ENCODE measurements at places on chromosomes 5 and 9.

- no peak for DNase-seq
Observed at GRCh38 chr9:1461812-1462211, 411.7 kb downstream of the DMRT2 start.

- DNase-seq: no peak
Observed at GRCh38 chr5:124986667-124987066, 240.2 kb upstream of the ZNF608 start.

GRCh38 chr9:91060520-91061343 lies 259.1 kb downstream of the SYK start:
- DNase-seq: no peak

- DNase-seq: no peak
Observed at GRCh38 chr5:139910036-139910435, 114.4 kb downstream of the PSD2 start.

DNA sequence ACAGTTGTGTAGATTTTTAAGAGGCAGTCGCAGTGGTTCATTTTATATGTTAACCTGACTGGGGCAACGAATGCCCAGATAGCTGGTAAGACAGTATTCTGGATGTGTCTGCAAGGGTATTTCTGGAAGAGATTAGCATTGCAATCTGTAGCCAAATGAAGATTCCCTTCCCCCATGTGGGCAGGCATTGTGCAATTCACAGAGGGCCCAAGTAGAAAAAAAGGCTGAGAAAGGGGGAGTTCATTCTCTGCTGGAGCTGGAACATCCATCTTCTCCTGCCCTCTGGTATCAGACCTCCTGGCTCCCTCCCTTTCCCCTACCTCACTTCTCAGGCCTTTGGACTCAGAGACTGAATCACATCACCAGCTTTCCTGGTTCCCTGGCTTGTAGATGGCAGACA lies 70.6 kb downstream of the TENT4A start:
- no peak for DNase-seq

DNA sequence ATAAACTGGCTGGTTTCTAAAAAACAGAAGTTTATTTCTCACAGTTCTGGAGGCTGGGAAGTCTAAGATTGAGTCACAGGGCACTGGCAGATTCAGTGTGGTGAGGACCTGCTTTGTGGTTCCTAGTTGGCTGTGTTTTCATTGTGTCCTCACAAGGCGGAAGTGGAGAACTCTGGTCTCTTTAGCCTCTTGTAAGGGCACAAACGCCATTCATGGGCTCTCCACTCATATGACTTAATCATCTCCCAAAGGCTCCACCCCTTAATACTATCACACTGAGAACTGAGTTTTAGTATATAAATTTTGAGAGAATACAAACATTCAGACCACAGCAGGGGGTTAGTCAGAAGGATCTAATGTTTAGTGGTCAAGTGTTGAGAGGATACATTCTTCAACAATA lies 208.2 kb downstream of the SEC61B start:
- no peak for DNase-seq

DNA sequence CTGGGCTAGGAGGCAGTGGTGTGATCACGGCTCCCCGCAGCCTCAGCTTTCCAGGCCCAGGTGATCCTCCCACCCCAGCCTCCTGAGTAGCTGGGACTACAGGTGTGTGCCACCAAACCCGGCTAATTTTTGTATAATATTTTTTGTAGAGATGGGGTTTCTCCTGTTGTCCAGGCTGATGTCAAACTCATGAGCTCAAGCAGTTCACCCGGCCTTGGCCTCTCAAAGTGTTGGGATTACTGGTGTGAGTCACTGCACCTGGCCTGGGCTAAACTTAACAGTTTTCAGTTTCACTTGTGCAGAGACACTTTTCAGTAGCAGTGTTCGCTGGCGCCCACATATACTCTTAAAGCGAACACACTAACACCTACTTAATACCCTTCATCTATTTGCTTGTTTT lies 205.6 kb upstream of the ZNF608 start:
- no peak for DNase-seq

DNA sequence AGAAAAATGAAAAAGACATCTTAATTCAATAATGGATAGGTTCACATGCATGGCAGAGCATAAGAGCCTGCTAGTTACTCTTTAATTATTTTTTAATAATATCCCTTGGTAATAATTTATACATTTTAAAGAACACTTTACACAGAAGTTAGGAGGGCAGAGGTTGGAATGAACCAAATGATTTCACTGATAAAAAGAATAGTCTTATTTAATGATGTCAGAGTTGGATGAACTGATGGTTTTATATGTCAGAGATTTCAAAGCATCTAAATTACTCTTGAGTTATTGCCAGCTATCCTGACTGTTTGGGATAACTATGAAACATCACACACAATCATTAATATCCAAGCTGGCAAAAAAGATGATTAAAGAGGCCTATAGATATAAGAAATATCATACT lies 244.8 kb downstream of the CSNK1G3 start:
- DNase-seq: no peak

- DNase-seq: no peak
Observed at GRCh38 chr5:107023732-107024131, 647.0 kb downstream of the EFNA5 start.

DNA sequence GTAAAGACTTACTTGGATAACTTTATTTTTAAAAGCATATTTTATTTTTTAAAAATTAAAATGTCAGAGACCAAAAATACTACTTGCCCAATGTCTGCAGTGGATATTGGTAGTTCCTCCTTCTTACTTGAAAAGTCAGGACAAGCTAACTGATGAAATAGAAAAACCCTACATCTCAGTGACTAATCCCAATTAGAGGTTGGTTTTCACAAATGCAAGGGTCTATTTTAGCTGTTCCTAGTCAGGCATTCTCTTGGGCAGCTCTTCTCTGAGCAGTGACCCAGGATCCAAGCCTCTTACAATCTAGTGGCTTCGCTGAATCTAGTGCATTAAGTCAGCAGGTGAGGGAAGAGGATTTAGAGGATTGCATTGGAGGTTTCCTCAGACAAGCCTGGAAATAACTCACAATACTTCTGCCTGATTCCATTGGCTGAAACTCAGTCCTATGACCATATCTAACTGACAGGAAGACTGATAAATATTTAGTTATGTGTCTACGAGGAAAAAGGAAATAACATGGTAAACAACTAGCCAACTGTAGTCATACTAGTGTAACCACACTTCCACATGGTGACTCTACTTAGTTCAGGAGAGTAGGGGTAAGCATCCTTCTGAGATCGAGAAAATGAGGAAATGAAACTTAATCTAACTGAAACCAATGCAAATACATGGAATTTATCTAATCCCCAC lies 34.2 kb upstream of the MIER3 start:
- DNase-seq: no peak

DNA sequence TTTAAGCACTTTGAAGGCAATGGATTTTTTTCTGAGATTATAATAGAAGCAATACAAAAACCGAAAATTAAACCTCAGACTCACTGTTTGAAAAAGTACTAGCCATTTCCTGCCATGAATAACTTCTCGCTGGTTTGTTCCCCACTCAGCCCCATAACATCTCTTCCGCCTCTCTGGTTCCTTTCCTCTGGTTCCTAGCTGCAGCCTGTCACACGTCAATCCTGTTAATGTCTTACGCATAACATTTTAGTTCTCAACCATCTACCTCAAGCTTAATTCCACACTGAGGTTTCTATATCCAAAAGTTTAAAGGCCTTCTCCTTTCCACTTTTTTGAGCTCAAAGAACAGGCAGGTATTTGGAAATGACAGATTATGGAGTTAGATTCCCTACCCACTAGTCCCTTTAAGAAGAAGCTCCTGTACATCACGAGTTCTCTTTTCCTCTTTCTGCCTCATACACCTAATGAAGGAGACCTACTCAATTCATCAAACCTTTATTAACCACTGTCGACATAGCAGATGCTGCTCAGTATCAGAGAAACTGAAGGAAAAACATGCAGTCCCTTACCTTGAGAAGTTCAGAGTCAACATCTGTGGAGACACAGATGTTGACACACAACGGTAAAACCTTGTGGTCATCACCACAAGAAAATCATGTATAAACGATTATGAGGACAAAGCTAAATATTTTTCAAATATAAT lies 243.0 kb upstream of the PTGER4 start:
- DNase-seq: no peak

GRCh38 chr5:80376557-80376956 lies 31.3 kb upstream of the ZFYVE16 start:
- no peak for DNase-seq

DNA sequence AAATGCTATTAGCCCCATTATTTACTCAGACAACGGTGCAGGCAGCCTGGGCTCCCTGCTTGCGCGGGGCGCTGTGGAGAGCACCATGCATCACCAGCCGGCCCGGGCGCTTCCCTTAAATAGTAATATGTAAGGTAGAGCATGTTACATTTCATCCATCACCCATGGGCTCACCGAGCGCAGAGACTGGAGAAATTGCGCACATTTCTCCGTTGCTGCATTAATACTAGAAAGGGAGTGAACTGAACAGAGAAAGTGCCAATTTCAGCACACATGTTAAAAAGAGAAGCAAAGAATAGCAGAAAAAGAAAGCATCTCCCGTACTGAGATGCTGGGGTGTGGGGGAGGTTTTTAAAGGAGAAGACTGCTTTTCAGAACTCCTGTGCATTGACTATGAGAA lies 400.3 kb downstream of the ZSWIM6 start:
- no peak for DNase-seq

GRCh38 chr5:111993242-111993641 lies 236.2 kb upstream of the NREP start:
- no peak for DNase-seq

DNA sequence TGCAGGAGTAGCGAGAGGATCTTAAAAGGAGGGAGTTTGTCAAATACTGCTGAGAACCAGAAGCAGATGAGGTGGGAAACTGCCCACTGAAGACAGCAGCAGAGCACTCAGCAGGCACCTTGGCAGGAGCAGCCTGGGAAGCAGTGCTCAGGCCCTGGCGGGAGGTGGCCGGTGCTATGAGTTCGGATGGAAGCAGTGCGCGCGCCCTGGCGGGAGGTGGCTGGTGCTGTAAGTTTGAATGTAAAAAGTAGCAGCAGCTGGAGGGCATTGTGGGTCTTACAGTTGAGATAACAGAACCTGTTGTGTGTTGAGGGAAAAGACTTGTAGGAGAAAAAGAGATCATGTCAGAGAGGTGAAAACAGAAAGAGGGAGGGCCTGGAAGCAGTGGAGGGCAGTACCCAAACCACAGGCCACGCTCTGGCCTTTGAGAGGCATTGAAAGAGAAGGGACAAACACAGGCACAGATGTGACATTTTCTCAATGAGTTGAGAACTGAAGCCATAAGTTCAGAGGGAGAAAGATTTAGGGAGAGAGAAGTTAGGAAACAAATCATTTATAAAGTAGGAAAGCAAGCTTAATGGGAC lies 130.9 kb downstream of the ERCC6L2 start:
- DNase-seq: no peak

- no peak for DNase-seq
Observed at GRCh38 chr5:181001947-181002346, 13.3 kb downstream of the BTNL3 start.

DNA sequence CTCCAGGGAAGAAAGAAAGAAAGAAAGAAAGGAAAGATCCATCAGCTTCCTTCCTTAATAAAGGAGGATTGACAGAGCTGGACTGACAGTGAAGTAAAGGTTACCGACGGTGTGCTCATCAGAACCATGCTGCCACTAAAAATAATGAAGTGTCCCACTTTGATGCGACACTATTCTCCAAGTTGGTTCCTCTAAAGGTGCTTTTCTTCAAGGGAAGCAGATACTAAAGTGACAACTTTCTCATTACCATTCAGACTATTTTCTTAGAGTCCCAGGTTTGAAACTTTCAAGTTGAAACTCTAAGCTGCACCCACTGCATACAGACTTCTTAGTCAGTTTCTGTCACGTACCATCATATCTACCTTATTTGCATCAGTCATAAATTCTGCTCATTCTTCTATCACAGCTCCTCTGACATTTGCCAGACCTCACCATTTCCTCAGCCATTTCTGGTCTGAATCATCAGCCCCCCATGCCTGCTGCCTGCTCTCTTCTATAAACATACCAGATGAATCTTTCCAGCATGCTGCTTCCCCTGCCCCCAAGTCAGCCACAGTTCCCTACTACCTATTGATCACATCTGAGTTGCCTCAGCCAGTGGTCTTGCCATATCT lies 177.6 kb downstream of the DEPDC1B start:
- no peak for DNase-seq

DNA sequence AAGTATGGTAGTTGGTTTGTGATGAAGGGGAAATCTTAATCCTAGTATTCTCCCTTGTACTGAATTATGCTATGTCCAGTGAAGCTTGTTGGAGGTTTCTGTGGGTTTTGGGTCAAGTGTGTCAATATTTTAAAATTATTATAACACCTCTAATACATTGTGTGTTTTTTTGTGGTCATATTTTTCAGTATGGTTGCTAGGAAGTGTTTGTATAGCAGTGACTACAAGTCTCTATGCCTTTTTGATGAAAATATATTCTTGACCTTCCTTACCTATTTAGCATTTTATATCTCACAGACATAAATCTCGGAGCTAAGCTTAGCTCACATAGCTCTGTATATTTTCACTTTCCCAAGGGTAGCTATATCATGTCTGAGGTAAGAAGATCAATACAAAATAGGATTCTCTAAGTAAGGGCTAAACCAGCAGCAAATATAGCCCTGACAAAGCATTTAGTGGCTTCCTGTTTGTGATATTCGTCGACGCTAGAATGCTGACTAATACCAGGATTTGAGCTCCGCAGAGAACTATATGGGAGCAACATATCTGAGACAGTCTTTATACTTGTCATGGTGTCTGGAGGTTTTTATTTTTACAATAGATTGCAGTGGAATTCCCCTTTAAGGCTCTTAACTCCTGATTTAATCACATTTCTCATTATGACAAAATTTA lies 82.3 kb downstream of the MACIR start:
- DNase-seq: no peak
